ENCODE measurements at places on chromosomes 13 and 19. TPM values are rescaled to one million over a fixed set of nuclear protein-coding genes. Genes with fewer than 3 reads are reported as not detected.

Gene KRTDAP
- total RNA-seq = not detected

DNA sequence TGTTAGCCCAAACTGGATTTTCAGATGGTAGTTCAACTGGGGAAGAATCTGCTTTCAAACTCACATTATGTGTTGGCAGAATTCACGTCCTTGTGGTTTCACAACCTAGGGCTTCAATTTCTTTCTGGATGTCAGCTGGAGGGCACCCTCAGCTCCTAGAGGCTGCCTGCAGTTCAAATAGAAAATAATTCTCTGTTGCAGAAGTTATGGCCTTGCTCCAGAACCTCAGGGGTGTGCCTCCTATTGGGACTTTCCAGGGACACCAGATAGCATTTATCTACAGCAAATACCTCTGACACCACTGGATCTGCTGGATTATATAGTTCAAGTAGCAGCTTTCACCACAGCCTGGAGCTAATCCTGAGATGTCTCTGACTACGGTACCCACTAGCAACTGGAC lies 11.8 kb upstream of the RB1 start:
- DNase-seq = no peak
- no peak overlapping the region for H3K4me3 ChIP-seq
- no peaks in the 10 kb centered on the region for H3K36me3 ChIP-seq
- no peaks in the 10 kb centered on the region for H3K4me1 ChIP-seq
- H3K27ac ChIP-seq = no peak overlapping the region

Gene PSG2
- not detected for total RNA-seq

GRCh38 chr13:42946927-42947326 lies 45.1 kb downstream of the EPSTI1 start:
- no peak overlapping the region for H3K27ac ChIP-seq
- H3K36me3 ChIP-seq = peaks cover 7% of the 10 kb centered on the region
- no peaks in the 10 kb centered on the region for H3K27me3 ChIP-seq
- H3K4me3 ChIP-seq = no peak overlapping the region

Gene ZNF766
- 20.0 TPM for total RNA-seq

Gene OR4F17
- not detected for total RNA-seq

- peaks cover 24% of the 10 kb centered on the region for H3K4me1 ChIP-seq
- peak overlapping the region; percentile 25 for H3K4me3 ChIP-seq
- no peaks in the 10 kb centered on the region for H3K36me3 ChIP-seq
- no peaks in the 10 kb centered on the region for H3K27me3 ChIP-seq
Measured at GRCh38 chr19:43700395-43701000, 15.4 kb upstream of the IRGC start.

DNA sequence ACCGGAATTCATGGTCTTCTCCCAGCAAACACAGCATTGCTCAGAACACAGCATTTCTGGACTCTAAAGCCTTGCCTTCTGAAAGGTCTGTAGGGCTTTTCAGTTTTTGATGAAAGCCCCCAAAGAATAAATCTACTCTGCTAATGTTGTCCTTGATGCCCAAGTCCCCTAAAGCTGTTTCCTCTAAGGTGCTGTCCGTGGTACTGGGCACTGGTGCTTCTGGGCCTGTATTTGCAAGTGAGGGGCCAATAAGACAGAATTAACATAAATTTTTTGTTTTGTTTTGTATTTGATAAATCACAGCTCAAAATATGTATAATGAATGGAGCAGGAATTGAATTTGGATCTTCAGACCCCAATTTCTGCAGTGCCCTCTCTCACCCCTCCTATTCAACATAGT lies 12.1 kb upstream of the LGALS13 start:
- H3K27ac ChIP-seq = no peak overlapping the region
- no peaks in the 10 kb centered on the region for H3K27me3 ChIP-seq
- no peak for DNase-seq
- H3K4me1 ChIP-seq = no peaks in the 10 kb centered on the region
- H3K36me3 ChIP-seq = no peaks in the 10 kb centered on the region
- H3K4me3 ChIP-seq = no peak overlapping the region

DNA sequence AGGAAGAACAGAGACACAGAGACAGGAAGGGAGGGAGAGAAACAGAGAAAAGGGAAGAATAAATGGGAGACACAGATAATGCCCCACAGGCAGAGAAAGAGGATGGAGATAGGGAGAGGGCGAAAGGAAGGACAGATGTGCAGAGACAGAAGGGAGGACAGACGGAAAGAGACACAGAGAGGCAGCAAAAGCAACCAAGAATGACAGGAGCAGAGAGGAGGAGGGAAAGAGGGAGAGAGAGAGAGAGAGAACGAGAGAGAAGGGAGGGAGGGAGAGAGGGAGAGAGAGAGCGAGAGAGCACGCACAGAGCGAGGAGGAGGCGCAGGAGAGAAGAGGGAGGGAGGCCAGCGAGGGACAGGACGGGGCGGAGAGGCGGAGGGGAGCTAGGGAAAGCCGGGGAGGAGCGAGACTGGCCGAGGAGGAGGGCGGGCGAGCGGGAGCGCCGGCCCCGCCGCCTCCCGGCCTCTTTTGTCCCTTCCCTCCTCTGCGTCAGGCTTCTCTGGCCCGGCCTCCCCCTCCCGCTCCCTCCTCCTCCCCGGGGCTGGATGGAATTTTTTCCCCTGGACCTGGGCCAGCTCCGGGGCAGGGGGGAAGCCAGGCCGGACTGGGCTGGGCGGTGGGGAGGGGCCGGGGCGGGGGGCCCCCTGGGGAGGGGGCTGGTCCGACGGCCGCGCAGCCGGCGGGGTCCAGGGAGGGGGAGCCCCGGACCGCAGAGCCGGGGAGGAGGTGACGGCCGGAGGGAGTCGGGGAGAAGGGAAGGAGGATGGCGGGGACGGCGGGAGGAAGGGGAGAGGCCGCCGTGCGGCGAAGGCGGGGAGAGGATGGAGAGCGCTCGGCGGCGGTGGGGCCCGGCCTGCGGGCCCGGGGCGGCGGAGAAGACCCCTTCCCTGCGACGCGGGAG lies 4.2 kb upstream of the SPACA6 start:
- H3K27me3 ChIP-seq = no peaks in the 10 kb centered on the region
- peak; percentile 86 for DNase-seq
- peak overlapping the region; percentile 89 for H3K4me3 ChIP-seq
- peaks cover 37% of the 10 kb centered on the region for H3K4me1 ChIP-seq

Gene BBC3
- 8.8 TPM for total RNA-seq

Measured in upper lobe of left lung (tissue), 6 donors.